ENCODE measurements at places on chromosomes 6 and 20.
A peak's percentile ranks its signal among the peaks of the same experiment; 100 is the strongest.

DNA sequence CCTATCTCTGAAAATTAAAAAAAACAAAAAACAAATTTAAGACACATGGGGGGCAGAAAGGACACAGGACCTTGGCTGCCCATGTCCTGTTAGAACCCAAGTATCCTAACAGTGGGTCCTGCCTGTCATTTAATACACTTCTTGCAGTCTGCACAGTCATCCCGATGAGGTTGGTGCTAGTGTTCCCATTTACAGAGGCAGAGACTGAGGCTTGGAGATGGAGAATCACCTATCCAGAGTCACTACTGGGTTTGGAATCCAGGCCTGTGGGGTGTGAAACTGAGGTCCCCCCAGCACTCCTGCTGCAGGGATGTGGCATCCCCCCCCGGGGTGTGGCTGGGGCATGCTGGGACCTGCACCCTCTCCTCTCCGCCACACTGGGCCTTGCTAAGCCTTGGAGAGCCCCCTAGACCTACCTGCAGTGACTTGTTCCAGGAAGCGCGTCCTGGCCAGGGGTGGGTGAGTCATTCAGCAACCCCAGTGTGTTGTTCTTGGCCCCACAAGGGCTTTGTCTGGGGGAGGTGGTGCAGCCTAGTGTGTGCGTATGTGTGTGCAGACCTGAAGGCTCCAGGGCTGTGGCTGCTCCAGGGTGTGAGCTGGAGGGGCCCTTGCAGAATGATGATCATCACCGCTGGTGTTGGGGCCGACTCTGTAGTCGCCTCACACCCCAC, 49.7 kb downstream of the BCAS4 start:
- DNase-seq = peak; percentile 3

- DNase-seq = no peak
These were observed 74.8 kb upstream of the NEDD9 start for GRCh38 chr6:11307226-11307625.

GRCh38 chr6:149332602-149333265, 15.2 kb downstream of the TAB2 start:
- DNase-seq = no peak

- no peak for DNase-seq
These were observed 43.9 kb downstream of the TRPC4AP start for GRCh38 chr20:35048739-35049138.

DNA sequence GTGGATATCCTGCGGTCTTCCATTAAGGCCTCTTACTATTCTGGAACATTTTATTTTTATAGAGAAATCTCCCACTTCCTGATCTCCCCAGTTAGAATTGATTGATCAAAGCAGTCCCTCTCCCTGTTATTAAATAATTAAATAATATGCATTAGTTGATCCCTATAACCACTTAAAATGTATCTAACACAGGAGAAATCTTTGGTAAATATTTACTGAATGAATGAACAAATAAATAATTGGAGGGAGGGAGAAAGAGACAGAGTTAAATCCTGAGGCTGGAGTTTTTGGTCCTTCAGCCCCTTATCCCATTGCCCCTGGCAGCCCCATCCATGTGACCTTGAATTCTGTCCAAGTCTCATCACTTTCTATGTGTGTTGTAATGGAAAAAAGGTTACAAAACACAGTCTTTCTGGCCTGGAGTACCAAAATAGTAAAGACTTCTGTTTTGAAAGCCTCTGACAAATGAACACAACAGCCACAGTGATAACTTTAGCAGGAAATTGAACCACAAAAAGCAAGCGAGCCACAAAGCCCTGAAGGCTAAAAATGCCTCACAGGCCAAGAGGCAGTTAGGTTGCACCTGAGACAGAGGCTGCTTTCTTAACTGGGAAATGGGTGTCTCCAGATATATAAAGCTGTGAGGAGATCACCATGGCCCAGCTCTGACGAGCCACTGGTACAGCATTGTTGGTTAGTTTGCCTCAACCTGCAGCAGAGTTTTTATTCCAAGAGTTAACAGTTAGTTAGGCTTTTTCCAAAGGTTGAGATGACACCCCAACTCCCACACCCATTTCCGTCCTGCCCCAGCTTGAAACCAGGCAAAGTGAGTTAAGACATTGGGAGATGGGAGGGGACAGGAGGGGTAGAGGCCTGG, 11.3 kb downstream of the NT5E start:
- peak; percentile 18 for DNase-seq

DNA sequence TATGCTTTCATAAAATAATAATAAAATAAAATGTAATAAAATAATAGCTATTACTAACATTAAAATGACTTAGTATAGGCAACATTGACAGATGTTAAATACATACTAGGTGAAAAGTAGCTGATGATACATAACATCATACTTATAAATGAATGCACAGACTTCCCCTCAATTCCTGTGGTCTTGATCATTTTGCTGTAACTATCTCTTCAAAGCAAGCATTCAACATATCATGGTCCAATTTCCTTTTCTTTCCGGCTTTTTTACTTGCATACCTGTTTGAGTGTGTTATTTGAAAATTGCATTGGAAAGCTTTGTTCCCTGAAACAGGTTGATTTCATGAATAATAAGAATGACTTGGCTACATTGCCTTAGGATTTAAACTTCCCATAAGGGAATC, 309.3 kb downstream of the HDGFL1 start:
- no peak for DNase-seq

- DNase-seq = peak; percentile 58
These were observed 244.9 kb downstream of the TSHZ2 start for GRCh38 chr20:53216856-53217576.

DNA sequence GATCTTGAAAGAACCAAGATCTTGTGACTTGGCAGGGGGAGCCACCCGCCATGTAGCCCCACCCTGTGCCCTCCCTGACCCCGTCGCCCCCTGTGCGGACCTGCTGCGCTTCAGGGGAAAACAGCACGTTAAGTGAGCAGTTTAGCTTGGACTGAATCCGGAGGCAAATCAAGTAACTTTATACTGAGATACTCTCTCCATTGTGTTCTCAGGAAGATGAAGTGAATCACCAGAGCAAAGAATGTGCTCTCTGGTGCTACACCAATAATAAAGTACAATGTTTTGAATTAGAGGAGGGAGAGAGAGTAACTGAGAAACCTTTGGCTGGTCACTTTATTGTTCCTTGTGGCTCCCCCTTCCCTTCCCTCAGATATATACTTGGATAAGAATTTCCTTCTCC, 83.4 kb downstream of the TXNDC5 start:
- DNase-seq = no peak

GRCh38 chr20:48737434-48738093, 90.2 kb downstream of the PREX1 start:
- no peak for DNase-seq

DNA sequence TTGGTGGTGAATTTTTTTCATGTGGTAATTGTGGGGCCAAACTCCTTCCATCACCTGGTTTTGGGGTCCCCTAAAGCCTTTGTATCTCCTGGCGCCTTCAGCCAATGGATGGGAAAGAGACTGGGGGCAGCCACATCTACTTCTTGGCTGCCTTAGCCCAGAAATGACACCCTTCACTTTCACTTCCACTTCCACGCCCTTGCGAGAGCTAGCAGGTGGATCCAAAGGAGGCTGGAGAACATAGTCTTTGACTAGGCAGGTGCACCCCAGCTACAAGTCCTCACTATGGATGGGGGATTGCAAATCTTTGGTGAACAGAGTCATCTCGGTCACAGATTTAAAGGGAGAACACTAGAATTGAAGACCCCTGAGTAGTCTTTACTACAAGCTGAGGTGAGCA, 70.8 kb downstream of the NDUFAF5 start:
- no peak for DNase-seq

DNA sequence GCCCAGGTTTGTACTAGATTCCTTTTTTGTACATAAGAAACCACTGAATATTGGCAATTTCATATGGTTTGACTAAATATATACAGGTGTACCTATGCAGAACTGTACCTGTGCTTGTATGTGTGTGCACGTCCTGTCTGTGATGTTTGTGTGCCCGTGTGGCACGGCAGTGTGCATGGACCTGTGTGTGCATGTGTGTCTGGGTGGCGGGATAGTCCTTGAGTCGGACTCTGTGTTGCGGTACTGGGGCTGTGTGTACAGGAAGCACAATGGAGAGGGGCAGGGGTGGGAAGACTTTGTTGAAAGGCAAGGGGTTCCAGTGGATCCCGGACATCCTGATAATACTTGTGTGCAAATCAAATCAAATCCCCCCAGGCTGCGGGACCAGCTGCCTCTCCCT, 3.4 kb upstream of the FAM83C start:
- DNase-seq = no peak

- DNase-seq = no peak
These were observed 266.4 kb upstream of the BMP2 start for GRCh38 chr20:6501061-6501460.

DNA sequence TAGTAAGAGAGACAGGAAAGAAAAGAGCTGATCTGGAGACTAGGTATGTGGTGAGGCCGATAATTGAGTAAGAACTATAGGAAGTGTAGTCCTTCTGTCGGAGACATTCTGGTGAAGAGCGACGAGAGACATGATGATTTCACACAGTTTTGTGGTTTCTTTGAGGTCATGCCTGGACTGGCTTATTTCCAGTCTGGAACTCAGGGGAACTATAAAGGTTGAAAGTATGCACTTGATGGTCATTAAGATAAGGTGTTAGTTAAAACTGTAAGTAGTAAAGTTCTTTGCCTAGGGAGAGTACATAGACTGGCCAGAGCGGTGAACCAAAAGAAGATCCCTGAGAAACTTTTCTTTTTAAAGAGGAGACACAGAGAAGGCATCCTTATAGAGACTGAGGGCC, 68.8 kb downstream of the RFX6 start:
- DNase-seq = no peak

- DNase-seq = no peak
These were observed 23.5 kb downstream of the GFOD1 start for GRCh38 chr6:13463941-13464340.

- no peak for DNase-seq
These were observed at the start of gene HTR1E for GRCh38 chr6:86937219-86938079. TSS of gene HTR1E (plus strand) at chr6:86937528. CDS start at chr6:87015335, 77,807 bp downstream.

- DNase-seq = no peak
These were observed 233.0 kb downstream of the GMPR start for GRCh38 chr6:16471222-16471909.

DNA sequence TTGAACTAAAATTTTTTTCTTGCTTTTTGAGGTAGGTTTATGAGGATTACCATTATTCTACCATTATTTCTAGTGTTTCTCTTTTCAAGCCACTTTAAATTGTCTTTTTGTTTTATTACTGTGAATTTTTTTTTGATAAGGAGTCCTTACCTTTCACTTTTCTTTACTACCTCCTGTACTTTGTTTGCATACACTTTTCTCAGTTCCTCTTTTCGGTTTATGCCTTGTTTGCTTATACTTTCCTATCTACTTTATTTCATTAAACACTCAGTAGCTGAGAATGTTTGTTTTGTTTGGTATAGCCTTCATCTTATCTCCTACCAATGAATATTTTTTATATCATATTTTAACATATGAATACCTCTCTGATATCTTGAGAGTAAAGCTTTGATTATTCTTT, 147.9 kb downstream of the TFAP2B start:
- DNase-seq = no peak

DNA sequence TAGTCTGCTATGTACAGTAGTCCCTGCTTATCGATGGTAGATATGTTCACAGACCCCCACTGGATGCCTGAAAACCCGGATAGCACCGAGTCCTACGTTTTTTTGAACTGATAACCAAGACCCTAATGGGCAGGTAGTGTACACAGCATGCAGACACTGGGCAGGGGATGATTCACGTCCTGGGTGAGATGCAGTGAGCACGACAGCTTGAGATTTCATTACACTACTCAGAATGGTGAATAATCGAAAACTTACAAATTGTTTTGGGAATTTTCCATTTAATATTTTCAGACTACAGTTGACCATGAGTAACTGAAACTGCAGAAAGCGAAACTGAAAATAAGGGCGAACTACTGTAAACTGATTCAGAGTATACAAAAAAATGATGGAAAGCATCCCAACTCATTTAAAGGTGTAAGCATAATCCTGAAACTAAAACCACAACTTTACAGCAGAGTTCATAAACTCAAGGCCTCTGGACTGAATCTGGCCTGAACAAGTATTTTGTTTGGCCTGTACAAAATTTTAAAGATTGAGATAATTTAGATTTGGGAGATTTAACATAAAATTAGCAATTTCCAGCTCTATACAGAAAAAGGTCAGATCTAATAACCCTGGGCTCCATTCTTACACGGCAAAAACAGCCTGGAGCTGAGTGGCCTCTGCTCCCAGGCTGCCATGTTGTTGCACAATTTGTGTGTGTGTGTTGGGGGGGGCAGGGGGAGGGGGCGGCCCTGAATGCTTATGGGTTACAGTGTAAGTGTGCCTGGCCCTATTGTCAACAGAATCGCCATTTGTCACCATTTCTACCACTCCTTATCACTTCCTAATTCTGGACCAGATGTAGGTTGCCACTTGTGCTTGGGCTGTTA, 34.9 kb downstream of the RNF24 start:
- DNase-seq = peak; percentile 9

DNA sequence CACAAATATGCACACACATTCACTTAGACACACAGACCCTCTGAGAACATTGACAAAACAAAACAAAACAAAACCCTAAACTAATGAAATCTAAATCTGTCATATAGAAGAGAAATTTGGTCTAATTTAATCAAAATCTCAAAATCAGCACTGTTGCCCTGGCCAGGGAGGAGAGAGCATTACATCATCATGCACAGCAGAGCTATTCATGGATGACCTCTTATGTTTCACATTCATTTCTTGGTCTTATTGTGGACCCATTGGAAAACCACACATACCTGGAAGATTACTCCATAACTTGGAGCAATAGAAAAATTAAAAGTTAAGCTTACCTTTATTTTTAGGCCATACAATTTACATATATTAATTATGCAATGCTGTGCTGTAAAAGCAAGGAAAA, 1223.6 kb upstream of the GJE1 start:
- DNase-seq = no peak

DNA sequence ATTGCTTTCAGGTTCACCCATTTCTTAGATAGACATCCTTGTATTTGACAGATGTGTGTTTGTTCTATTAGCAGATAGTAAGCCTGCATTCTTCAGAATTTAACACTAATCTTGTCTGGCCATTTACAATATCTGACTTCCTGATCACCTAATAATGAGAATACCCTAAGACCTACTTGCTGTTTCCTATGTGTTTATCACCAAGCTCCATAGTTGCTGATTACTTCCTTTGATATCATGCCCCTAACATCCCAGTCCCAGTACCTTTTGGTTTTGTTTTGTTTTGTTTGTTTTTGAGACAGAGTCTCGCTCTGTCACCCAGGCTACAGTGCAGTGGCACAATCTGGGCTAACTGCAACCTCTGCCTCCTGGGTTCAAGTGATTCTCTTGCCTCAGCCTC, 143.6 kb upstream of the DST start:
- no peak for DNase-seq

- no peak for DNase-seq
These were observed 9.9 kb upstream of the ULBP3 start for GRCh38 chr6:150078788-150079187.

- no peak for DNase-seq
These were observed 257.6 kb downstream of the NFATC2 start for GRCh38 chr20:51284871-51285270.

GRCh38 chr6:52995913-52996645, 995 bp upstream of the GSTA4 start:
- DNase-seq = peak; percentile 34

GRCh38 chr6:168247443-168248147, 72.0 kb downstream of the DACT2 start:
- no peak for DNase-seq

Measured in CD4-positive, alpha-beta T cell treated with Interferon gamma for 1 hour (primary cell).